ENCODE measurements at places on chromosomes 3 and 15.

- no peak for DNase-seq
Measured at GRCh38 chr15:93026380-93026817, 62.6 kb downstream of the RGMA start.

GRCh38 chr15:39365161-39365560, 215.7 kb upstream of the THBS1 start:
- no peak for DNase-seq

DNA sequence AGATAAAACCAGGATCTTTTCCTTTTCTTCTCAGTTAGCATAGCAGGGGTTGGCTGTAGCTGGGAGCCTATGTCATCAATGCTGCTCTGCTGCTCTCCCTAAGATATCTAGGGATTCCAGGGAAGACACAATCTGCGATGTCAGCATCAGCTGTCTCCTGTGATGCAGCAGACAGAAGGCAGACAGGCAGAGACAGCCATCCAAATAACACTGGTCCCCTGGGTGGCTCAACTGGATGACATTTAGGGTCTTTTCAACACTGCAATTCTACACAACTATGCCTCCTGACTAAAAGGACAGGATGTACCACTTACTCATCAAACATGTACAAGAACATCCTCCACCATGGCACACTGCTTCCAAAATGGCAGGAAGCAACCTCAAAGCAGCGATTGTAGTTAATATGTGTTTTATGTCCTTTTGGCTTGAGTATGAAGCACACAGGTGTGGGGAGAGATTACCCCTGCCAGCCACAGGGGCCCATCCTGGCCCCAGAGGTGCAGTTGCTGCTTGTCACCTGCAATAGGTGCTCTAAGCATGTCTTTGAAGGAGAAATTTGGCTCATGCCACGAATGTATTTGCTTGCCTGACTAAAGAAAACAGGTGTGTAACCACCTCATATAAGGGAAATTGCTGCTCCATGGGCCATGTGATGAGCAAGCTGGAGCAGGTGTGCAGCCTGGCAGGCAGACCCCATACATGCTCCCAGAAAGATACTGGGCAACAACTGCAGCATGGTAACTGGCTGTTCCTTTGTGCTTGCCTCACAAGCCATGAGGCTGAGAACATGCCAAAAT, 357.8 kb downstream of the VPS13C start:
- peak; percentile 65 for DNase-seq

DNA sequence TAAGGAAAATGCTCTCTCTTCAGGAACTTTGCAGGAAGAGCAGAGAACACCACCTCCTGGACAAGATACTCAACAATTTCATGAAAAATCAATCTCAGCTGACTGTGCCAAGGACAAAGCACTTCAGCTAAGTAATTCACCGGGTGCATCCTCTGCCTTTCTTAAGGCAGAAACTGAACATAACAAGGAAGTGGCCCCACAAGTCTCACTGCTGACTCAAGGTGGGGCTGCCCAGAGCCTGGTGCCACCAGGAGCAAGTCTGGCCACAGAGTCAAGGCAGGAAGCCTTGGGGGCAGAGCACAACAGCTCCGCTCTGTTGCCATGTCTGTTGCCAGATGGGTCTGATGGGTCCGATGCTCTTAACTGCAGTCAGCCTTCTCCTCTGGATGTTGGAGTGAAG, 200.5 kb downstream of the AKAP13 start:
- DNase-seq: no peak

GRCh38 chr3:190580417-190580816, 66.5 kb downstream of the IL1RAP start:
- no peak for DNase-seq

- no peak for DNase-seq
Measured at GRCh38 chr3:34727700-34728099, 911.6 kb upstream of the ARPP21 start.

GRCh38 chr3:146189519-146190173, 28.7 kb upstream of the PLOD2 start:
- DNase-seq: peak; percentile 82

DNA sequence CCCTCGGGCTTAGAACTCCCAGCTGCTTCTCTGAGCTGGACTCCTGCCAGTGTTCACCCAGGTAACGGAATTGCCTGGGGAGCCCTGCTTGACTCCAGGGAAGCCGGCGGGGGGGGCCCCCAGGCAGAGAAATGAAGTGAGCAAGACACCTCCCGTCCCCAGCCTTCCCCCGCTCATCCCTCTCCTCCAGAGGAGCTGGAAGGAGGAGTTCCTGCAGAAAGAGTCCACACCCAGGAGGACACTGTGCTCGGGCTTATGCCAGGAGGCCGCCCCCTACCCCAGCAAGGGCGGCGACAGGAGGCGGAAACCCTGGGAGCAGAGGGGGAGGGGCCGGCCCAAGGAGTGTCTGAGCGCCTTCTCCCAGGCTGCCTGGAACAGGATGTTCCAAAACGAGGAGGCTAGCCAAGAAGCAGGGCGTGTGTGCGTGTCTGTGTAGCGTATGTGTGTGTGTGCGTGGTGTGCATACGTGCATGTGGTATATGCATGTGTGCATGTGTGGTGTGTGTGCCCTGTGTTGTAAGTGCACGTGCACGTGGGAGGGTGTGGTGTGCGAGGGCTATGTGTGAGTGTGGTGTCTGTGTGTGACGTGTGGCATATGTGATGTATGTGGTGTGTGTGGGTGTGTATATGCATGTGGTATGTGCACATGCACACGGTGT, 511.3 kb downstream of the SHQ1 start:
- DNase-seq: peak; percentile 46

DNA sequence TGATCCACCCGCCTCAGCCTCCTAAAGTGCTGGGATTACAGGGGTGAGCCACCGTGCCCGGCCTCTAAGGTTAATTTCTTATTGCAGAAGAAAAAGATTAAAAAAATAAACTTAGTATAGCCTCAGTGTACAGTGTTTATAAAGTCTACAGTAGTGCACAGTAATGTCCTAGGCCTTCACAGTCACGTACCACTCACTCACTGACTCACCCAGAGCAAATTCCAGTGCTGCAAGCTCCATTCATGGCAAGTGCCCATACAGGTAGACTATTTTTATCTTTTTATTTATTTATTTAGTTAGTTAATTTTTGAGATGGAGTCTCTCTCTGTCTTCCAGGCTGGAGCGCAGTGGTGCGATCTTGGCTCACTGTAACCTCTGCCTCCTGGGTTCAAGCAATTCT, 3.2 kb upstream of the FLNB start:
- DNase-seq: no peak

DNA sequence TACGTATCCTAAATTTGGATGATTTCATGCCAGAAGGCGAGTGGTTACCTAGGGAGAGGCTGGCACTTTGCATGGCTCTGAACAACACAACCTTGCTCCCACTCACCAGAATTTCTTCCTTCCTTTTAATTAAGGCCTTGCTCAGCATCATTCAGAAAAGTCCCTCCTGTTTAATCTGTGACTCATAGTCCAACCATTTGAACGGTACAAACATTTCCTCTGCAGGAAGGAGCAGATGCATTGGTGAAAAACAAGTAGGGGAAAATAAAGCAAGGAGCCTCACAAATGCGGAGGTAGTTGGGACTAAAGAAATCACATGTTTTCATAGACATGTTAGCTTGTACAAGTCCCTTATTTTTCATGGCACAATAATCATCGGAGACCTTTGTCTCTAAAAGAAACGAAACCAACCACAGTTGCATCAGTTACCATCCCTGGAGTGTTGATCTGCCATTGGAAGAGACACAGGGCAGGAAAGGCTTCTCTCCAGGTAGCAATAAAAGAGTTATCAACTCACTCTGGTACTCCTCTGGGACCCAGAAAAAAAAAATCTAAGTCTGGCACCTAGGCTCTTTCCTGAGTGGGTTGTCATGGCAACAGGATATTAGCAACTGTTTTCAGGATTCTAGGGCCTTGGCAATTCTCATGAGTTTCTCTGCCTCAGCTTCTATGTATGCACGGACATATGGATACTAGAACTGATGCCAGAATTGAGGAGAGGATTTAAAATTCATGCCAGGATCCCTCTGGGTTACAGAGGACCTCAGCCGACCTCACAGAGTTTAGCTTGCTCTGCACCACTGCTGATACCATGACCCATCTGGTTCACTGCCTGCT, 255.4 kb upstream of the ARPP21 start:
- DNase-seq: peak; percentile 9

DNA sequence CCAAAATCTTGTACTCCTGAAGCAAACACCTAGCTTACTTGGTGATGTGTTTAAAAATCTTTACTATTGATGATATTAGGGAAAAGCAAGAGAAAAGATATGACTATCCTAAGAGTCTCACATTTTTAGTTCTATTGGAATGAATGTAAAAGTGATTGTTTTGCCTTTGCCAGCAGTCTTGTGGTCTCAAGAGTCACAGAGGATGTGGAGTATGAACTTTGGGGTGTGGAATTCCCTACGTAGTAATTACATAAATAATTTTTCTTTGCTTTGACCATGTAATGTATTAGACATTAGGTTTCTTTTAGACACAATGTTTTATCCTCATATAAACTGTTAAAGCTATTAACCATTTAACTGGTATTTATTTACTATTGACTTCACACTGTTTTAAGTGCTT, 387.6 kb downstream of the NAALADL2 start:
- DNase-seq: no peak
